ENCODE measurements at places on chromosomes 12 and 14.

DNA sequence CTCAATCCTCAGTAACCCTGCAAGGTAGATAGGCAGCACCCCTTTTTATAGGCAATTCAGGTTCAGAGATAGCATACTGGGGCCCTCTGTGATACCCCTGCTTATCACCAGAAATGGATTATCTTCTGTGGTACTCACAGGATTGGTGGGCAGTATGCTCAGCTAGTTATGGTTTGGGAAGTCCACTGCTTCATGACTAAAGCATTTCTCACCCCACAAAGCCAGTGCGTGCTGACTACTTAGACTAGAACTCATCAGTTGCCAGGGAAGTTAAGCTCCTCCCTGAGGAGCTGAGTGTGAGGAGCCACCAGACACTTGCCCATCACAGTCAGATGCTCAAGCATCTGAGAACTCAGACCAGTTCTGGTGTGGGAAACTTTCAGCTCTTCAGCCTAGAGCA, 76.3 kb downstream of the SCAF11 start:
- no peak for DNase-seq

GRCh38 chr12:87155621-87156020, 873.6 kb downstream of the C12orf50 start:
- no peak for DNase-seq

DNA sequence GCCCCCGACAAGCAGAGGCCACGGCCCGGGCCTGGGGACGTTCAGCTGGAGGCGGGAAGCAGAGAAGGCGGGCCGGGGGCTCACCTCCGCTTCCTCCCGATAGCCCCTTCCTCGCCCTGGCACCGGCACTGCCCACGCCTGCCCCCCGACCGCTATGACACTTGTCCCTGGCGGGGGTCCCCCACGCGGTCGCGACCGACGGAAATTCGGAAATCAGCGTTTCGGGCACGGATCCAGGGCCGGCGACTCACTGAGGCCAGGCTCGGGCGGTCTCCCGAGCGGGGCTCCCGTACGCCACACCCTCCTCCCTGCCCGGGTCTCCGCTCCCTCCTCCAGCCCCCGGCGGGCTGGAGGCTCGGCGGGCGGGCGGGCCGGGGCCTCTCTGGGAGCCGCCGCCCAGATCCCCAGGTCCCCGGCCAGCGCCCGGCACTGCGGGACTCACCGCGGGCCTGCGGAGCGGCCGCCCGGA, 581 bp downstream of the PITPNM2 start:
- no peak for DNase-seq

DNA sequence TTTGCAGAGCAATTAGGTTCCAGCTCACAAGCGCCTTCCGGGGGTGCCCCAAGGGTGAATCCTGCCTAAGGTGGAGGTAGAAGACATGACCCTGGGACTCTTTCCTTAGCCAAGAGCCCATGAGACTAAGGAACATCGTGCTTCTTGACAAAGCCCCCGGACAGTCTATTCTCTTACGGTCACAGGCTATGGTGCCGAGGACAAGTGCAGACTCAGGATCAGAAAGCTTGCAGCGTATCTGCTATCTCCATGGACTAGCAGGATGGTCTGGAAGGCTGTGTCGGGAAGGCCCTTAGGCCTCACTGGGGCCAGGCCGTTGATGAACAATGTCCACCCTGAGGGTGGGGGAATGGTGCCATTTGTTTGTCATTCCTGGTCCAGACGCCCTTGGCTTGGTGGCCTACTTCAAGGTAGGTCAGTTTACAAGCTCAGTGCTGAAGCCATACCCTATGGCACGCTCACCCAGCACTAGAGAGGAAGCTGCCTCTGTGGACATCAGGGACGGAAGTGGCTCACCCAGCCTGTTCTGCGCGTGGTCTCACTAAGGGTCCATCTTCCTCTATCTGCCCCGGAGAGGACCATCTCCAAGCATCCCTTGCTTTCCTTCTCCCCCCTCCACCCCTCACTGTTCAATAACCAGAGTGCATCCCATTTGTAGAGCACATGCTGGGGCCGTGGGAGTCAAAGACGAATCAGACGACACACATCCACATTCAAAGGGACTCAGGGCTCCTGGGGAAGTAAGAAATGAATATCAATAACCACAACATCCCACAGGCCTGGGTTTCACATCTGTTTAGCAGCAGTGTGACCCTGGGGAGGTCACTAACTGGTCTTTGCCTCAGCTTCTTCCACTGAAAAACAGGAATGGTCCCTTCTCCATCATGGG, 45.0 kb upstream of the IQSEC3 start:
- no peak for DNase-seq

- DNase-seq = no peak
Measured at GRCh38 chr12:2796187-2796666, 1.5 kb downstream of the FKBP4 start.

DNA sequence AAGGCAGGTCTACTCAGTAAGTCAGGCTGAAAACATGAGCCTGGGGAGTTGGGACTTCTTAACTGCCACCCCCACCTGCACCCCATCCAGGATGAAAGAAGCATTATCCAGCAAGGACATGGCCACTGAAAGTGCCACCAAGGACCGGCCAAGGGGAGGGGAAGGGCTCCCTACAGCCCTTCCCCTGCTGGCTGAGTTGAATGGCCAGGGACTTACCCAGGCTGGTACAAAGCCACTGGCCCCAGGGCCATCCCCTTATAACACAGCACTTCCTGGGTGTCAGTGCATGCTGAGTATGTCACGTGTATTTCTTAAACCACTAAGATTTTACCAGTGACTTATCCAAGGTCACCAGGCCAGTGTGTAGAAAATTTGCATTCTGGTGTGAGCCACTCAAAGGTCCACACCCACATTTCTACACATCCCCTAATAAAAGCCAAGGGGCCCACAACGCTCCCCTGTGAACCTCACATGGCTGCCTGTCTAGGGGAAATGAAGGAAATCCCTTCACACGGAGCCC, 29.3 kb upstream of the ZFP36L1 start:
- peak; percentile 46 for DNase-seq

DNA sequence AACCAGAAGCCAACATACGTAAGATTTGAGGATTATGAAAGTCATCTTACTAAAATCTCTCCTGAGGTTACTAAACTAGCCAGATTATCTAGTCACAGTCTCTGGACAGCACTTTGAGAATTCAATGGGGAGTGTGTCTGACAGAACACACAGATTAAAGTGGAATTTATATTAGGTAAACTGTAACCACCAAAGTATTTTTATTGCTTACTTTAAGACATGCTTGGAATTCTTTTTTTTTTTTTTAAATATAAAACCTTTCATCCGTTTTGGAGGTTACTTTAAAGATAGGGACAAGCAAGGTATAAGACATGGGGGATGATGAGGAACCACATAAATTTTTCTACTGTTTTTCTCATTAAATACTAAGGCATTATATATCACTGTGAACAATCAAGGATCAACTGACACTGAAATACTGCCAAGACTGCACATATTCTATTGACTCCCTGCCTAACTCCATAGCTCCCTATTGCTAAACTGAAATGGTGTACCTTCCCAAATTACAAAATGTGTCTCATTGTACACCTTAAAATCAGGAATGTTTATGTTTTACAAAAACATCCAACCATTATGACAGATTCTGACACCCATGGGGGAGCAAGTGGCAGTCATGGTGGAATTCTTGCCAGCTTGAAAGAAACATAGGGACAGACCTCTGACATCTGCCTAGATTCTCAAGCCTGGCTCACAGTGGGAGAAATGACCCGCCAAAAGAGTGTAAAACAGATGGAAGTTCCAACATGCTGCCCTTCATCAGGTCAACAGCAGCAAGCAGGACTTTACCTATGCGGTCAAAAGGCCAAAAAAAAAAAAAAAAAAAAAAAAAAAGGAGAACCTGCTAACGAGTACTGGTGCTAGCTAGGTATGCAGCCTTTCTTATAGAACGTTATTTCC, 239.3 kb downstream of the MED13L start:
- DNase-seq = no peak

DNA sequence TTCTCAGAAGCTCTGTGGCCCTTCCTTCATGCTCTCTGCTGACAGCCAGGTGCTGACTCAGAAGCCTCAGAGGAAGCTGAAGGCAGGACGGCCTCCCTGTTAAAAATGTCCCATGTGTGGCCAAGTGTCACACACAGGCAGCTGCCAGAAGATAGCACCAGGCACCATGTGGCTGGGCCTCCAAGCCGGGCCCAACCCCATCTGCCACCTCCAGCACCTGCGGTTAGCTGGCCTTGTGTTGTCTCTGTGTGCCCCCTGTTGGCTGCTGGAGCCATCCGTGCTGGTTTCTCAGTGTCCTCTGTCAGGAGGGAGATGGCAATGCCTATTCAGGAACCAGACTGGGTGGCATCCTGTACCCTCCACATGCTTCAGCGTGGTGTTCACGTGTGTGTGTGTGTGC, 63.2 kb downstream of the TSPAN11 start:
- DNase-seq = no peak

- DNase-seq = no peak
Measured at GRCh38 chr12:41485203-41485602, 297.1 kb downstream of the PDZRN4 start.

- DNase-seq = no peak
Measured at GRCh38 chr12:66065150-66065549, 65.4 kb downstream of the LLPH start.

DNA sequence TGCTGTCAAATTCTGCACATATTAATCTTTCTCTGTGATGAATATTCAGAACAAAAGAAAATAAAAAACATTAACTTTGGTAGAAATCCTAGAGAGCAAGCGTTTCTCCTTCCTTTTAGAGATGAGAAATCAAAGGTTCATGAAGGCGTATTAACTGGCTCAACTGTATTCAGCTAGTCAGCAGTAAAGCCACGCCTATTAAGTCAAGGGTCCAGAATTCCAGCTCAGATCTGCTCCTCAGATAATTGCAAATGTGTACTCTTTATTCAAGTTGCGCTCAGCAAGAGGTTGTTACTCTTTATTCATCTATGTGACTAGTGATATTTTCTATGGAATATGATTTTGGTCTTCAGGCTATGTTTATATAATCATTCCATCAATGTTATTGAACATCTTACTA, 13.1 kb upstream of the POC1B start:
- DNase-seq = no peak

DNA sequence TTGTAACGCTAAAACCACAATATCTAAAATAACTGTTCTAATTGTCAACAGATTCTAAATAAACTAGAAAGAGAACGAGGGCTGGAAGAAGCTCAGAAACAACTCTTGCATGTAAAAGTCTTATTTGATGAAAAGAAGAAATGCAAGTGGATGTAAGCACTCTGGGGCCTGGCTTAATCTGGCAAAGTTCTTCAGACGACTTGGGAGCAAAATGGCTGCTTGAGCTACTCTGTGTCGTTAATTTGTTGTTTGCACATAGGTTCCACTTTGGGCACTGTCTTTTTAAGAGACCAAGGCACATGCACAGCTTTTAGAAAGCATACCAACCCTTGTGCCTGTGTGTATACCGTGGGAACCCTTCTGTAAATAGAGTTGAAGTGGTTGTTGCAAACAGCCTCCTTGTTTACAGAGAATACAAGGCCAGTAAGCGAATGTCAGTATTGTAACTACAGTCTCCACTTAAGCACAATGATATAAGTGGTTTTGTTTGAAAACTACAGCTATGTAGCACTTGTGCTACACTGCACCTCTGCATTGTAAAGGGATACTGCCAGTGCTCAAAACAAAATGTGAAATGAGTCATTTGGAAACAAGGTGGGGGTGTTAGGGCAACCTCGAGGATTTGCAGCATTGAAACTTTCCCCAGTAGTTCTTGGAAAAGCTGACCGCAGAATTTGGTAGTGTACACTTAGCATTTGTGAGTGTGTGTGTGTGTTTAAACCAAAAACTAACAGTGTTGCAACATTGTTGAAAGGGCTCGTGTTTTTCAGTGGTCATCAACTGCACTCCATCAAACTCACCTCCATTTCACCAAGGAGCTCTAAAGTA, 154.3 kb downstream of the CEP83 start:
- peak; percentile 49 for DNase-seq

GRCh38 chr12:12069821-12070548, 754 bp upstream of the BCL2L14 start:
- DNase-seq = no peak

GRCh38 chr14:88535813-88536212, 19.0 kb downstream of the PTPN21 start:
- DNase-seq = no peak

DNA sequence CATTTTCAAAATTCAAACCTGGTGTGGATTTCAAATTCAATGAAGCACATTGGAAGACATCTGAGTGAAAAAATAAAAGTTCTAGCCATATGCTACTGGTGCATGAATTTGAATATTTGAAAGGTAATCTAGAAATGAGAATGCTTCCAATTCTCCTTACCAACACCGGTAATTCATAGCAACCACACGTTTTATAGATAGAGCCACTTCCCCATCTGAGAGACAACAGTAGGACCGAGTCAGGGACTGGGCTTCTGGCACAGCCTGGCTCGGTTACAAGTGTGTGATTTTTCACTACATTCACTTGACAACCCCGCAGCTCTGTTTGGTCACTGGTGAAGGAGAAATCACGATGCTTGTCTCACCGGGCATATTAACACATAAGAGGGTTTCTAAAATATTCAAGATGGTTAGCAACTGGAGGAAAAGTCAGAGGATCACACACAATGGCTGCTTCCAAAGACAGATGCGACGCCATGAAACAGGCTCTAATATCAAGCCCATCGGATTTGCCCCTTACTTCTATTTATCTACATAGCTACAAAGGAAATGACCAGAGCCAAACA, 86.5 kb upstream of the FOXN3 start:
- DNase-seq = no peak

DNA sequence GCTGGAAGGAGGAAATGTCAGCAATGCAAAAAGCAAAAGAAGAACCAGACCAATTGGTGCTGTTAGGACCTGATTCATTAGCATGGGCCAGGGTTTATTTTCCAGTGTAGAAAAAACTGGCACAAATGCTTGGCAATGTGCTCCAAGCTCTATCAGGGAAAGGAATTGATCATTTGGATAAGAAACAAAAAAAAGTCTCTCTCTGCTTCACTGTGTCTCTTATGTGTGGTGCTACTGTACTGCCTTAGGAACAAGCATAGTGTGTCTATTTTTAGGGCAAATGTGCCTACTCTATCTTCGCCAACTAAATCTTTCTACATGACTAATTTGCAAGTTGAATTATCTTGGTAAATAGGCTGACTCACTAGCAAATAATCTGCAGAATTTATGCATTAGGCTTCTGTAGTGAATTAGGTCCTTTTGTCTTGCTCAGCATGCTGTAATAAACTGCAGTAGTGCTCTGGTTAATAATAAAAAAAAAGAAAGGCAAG, 236.7 kb downstream of the MDGA2 start:
- no peak for DNase-seq

DNA sequence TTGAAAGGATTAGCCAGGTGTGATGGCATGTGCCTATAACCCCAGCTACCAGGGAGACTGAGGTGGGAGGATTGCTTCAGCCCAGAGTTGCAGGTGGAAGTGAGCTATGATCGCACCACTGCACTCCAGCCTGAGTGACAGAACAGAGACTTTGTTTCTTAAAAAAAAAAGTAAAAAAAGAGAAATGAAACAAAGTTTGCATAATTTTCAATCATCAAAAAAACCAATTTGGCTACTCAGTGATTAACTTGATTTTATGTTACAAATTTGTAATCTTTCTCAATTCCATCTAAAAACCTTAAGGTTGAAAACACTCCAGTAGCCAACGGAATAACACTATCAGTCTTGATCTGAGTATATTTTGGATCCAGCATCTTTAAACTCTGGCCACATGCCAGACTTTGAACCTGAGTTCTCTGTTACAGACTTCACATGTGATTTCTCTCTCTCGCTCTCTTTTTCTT, 12.6 kb upstream of the DENND5B start:
- no peak for DNase-seq

GRCh38 chr12:84585776-84586395, 326.7 kb downstream of the SLC6A15 start:
- no peak for DNase-seq

Measured in CD4-positive, alpha-beta T cell treated with Interleukin-4 for 4 hours (primary cell).